ENCODE measurements at places on chromosomes 1 and 21.

DNA sequence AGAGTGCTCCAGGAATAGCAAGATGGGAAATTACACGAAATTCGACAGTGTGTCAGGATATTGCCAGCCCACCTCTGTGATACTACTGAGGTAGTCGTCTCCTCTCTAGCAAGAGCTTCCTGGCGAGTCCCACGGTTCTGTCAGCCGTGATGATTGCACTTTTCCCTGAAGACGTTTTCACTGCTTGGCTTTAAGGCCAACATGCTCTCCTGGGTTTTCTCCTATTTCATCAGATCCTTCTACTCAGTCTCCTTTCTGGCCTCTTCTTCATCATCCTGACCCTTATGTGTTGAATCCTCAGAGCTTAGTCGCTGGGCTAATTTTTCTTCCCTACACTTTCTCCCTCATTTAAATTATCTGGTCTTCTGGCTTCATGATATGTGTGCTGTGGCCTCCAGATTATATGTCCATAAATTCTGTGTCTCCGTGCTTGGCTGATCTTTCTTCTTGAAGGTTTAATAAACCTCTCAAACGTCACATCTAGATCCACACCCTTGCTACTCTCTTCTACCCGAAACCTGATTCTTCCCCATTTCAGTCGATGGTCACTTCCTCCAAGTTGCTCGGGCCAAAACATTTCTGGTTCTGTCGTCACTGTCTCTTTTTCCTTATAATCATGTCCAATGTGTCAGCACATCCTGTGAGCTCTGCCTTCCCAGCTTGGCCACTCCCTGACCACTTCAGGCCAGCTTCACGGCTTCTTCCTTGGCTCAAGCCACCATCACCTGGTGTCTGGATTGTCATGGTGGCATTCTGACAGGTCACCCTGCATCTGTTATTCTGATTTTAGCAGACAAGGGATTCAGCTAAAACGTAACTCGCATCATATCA is 12.2 kb downstream of the OR2B11 start:
- H3K4me3 ChIP-seq = peak overlapping the region; percentile 8
- peaks cover 24% of the 10 kb centered on the region for H3K36me3 ChIP-seq
- no peak for DNase-seq
- no peak overlapping the region for H3K27ac ChIP-seq
- H3K27me3 ChIP-seq = no peaks in the 10 kb centered on the region

DNA sequence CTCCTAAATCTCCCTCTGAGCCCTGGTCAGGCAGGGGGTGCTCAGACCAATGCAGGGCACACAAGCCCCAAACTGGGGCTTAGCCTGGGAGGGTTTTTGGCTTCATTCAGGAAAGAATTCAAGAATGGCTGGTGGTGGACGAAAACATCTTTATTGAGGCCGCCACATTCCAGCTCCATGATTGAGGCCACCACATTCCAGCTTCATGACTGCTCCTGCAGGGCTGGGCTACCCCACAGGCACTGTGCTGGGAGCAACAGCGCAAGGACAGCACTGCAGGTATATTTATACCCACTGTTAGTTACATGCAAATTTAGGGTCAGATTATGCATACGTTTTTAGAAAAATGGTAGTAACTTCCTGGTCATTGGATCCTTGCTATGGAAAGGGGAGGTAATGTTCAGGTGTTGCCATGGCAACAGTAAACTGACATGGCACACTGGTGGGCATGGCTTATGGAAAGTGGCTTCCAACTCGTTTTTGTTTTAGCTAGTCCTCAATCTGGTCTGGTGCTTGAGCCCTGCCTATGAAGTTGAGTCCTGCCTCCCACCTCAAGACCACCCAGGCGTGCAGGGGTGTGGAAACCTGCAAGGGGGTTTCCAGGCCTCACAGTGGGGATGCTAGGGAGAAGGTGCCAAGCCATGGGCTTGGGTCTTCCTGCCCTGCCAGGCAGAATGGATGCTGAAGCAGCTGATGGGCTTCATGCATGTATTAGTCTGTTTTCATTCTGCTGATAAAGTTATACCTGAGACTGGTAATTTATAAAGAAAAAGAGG is 348.7 kb upstream of the AJAP1 start:
- no peaks in the 10 kb centered on the region for H3K4me1 ChIP-seq
- H3K27ac ChIP-seq = no peak overlapping the region
- H3K27me3 ChIP-seq = peaks cover 15% of the 10 kb centered on the region

- no peaks in the 10 kb centered on the region for H3K27me3 ChIP-seq
- H3K27ac ChIP-seq = peak overlapping the region; percentile 92
- peaks cover 26% of the 10 kb centered on the region for H3K4me1 ChIP-seq
- DNase-seq = no peak
Observed at GRCh38 chr1:23801338-23801748, 789 bp upstream of the GALE start.

GRCh38 chr1:13865851-13866250 is 165.9 kb downstream of the PRDM2 start:
- peaks cover 2% of the 10 kb centered on the region for H3K36me3 ChIP-seq
- H3K4me3 ChIP-seq = no peak overlapping the region
- DNase-seq = no peak
- H3K4me1 ChIP-seq = no peaks in the 10 kb centered on the region

DNA sequence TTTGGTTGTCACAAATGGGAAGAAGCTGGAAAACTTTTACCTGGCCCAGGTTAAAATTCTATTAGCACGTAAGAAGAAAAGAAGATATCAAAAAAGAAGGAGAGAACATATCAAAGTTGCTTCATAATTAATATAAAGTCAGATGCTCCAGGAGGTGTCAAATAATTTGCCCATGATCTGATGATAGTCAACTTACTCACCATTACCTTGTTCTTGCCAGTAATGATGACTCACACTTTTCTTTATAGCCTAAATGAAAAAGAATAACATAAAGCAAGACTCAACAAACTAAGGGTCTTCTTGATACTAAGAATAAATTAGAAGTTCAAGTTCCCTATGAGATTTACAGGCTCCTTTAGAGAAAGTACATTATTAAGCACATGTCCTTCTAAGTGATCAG is 580.4 kb downstream of the TTLL7 start:
- no peak overlapping the region for H3K27ac ChIP-seq
- no peaks in the 10 kb centered on the region for H3K27me3 ChIP-seq
- H3K4me3 ChIP-seq = no peak overlapping the region
- no peaks in the 10 kb centered on the region for H3K4me1 ChIP-seq
- no peaks in the 10 kb centered on the region for H3K36me3 ChIP-seq

- H3K27me3 ChIP-seq = no peaks in the 10 kb centered on the region
- peak overlapping the region; percentile 9 for H3K27ac ChIP-seq
- H3K36me3 ChIP-seq = peaks cover 11% of the 10 kb centered on the region
- peaks cover 29% of the 10 kb centered on the region for H3K4me1 ChIP-seq
- DNase-seq = peak; percentile 79
Observed at GRCh38 chr1:23809751-23810171, 9.2 kb upstream of the GALE start.

GRCh38 chr1:198437332-198437731 is 103.1 kb downstream of the ATP6V1G3 start:
- peaks cover 2% of the 10 kb centered on the region for H3K36me3 ChIP-seq
- H3K4me1 ChIP-seq = peaks cover 3% of the 10 kb centered on the region
- no peak overlapping the region for H3K4me3 ChIP-seq
- no peak for DNase-seq
- H3K27me3 ChIP-seq = peaks cover 11% of the 10 kb centered on the region

DNA sequence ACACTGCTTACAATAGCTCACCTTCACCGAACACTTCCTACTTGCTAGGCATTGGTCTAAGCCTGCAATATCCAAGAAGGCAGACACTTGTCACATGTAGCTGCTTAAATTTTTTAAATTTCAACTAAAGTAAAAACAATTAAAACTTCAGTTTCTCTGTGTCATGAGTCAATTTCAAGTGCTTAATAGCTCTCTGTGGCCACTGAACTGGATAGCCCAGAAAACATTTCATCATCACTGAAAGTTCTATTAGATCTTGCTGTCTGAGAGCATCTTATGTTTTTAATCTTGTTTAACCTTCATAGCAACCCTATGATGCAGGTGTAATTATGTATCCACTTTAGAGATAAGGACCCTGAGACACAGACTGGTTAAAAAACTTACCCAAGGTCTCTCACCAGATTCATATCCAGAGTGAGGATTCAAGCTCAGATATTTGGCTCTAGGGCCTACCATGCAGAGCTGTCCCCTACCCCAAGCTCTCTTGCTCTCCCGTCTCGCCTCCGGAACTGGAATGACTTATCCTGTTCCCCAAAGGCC is 2.6 kb upstream of the FCRL6 start:
- H3K27me3 ChIP-seq = peaks cover 24% of the 10 kb centered on the region
- H3K27ac ChIP-seq = peak overlapping the region; percentile 62
- H3K4me1 ChIP-seq = peaks cover 12% of the 10 kb centered on the region

DNA sequence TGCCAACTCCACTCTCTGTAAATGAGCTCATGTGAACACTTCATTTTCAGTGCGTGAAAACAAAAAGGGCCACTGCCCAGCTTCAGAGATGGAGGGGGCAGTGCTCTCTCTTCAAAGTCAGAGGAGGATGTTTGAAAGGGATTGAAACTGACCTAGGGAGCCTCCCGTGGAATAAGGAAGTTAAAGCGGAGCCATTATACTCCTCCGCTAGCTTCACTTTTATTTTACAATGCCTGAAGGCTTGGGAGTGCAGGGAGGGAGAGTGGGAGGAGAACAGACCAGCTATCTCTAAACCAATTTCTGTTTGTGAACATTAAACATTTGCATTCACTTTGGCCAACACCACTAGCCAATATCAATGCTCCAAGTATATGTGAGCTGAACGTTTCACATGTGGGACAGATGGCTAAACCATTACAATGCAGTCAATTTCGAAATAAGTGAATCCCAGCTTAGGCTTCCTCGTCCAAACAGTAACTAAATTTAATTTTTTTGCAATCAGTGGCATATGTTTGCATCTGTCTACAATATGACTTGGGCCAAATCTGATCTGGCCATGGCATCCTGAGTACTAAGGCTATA is 126.9 kb downstream of the ESRRG start:
- no peak overlapping the region for H3K27ac ChIP-seq
- no peak overlapping the region for H3K4me3 ChIP-seq
- DNase-seq = no peak
- peaks cover 2% of the 10 kb centered on the region for H3K36me3 ChIP-seq
- peaks cover 6% of the 10 kb centered on the region for H3K27me3 ChIP-seq
- no peaks in the 10 kb centered on the region for H3K4me1 ChIP-seq

DNA sequence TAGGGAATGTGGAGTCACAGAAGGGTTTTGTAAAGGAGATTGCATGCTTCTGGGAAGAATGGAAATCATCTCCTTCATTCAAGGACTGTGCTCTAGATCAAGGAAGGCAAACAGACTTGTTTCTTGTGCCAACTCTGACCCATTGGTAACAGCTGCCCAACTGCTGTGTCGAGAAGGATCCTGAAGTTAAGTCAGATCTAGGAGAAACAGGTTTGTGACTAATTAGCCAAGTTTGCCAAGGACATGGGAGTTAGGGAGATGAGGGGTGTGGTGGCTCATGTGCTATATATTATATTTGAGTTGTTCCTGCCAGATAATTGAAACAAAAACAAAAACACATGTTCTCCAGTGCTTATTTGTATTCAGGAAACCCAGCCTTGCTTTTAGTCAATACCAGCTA is 251.2 kb upstream of the USP24 start:
- H3K27ac ChIP-seq = no peak overlapping the region
- H3K4me1 ChIP-seq = no peaks in the 10 kb centered on the region
- H3K36me3 ChIP-seq = no peaks in the 10 kb centered on the region
- DNase-seq = no peak
- H3K27me3 ChIP-seq = no peaks in the 10 kb centered on the region

DNA sequence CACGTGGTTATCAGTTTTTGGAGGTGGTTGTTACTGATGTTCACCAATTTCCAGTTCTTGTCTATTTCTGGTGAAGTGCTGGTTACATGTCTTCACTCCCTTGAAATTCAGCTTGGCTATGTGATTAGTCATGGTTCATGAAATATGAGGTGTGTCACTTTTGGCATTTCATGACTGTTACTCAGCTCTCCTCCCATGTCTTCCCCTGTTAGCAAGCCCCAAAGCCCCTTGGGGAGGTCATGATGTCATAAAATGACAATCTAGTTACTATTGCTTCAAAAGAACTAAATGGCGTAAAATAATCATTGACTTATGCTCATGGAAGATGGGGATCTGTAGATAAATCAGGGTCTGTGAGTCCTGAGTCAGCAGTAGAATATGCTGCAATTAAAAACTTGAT is 425.1 kb downstream of the SETD4 start:
- DNase-seq = no peak
- H3K27ac ChIP-seq = no peak overlapping the region
- peaks cover 10% of the 10 kb centered on the region for H3K27me3 ChIP-seq
- no peaks in the 10 kb centered on the region for H3K4me1 ChIP-seq

DNA sequence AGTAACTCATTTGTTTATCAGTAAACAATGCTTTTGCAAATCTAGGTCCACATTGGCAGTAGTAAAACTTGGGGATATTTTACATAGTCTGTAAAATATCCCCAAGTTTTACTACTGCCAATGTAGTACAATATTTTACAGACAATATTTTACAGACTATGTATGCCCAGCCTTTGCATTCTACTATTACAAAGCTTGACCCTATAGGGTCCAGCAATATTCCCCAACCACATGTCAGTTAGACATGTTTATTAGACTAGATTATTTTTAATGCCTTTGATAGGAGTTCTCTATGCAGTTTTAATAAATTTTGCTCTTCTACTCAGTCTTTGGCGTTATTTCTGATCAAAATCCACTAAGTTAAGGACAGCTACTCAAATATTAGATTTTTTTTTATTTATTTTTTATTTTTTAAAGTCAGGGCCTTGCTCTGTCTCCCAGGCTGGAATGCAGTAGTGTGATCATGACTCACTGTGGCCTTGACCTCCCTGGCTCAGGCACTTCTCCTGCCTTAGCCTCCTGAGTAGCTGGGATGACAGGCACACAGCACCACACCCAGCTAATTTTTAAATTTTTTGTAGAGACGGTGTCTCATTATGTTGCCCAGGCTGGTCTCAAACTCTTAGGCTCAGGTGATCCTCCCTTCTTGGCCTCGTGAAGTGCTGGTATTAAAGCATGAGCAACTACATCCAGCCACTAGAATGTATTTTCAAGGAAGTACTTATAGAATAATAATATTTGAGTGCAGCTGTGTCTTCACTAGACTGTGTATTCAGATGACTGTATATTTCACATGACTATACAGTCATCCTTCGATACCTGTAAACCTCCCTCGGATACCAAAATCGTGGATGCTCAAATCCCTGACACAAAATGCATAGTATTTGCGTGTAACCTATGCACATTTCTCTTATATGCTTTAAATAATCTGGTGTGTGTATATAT is 19.8 kb downstream of the MIER1 start:
- peaks cover 44% of the 10 kb centered on the region for H3K4me1 ChIP-seq
- peak overlapping the region; percentile 88 for H3K27ac ChIP-seq
- DNase-seq = no peak
- H3K36me3 ChIP-seq = peaks cover 20% of the 10 kb centered on the region
- no peak overlapping the region for H3K4me3 ChIP-seq

DNA sequence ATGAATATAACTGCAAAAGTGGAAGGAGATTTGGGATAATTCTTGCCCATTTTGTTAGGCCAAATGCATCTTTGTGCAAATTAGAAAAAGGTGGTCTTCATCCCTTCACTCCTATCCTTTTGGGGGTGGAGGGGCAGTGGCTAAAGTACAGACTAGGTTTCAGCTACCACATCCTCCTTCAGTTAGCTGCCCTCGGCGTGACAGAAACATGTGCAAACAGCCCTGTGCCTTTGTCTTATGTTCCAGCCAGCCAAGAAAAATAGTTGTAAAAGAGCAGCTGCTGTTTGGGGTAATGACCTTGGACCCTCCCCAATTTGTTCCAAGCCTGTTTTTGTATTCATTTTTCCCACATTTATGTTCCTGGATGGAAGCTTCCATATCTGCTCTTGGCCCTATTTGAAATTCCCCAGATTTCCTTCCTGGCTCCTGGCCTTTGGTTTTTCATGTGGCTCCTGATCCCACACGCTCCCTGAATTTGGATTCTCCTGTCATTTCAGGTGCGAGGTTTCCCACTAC is 8.3 kb upstream of the LGALS8 start:
- peaks cover 3% of the 10 kb centered on the region for H3K36me3 ChIP-seq
- peak overlapping the region; percentile 89 for H3K4me3 ChIP-seq
- DNase-seq = no peak
- peak overlapping the region; percentile 99 for H3K27ac ChIP-seq
- peaks cover 30% of the 10 kb centered on the region for H3K4me1 ChIP-seq
